ENCODE measurements at places on chromosomes 2 and 18.

- DNase-seq: no peak
These were observed 60.3 kb upstream of the NFE2L2 start for GRCh38 chr2:177324797-177325196.

GRCh38 chr2:37684809-37685208, 13.4 kb upstream of the CDC42EP3 start:
- DNase-seq: no peak

- no peak for DNase-seq
These were observed 101.9 kb downstream of the RGPD3 start for GRCh38 chr2:106366204-106366885.

DNA sequence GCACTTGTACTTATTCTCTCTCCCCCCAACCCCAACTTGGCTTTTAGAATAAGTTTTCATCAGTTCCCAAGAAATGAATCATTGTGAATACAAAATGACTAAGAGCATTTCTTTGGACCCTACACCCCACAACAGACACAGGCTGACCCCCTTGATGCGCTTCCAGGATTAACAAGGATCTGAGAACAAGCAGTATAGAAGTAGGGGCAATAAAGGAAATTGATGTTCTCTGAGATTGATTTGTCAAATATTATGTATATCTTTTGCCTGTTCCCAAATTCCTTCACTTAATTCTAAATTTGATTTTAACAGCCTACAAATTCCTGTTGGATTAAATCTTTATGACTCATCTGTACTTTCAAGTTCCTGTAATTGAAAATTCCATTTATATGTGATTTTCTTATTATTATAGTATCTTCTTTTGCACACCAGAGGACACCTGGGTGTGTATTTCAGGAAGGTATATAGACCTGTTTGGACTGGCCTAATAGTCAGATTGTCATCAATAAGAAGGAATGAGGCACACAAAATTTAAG, 10.2 kb upstream of the PTPN4 start:
- DNase-seq: no peak

GRCh38 chr2:190446193-190446592, 38.0 kb downstream of the MFSD6 start:
- no peak for DNase-seq

DNA sequence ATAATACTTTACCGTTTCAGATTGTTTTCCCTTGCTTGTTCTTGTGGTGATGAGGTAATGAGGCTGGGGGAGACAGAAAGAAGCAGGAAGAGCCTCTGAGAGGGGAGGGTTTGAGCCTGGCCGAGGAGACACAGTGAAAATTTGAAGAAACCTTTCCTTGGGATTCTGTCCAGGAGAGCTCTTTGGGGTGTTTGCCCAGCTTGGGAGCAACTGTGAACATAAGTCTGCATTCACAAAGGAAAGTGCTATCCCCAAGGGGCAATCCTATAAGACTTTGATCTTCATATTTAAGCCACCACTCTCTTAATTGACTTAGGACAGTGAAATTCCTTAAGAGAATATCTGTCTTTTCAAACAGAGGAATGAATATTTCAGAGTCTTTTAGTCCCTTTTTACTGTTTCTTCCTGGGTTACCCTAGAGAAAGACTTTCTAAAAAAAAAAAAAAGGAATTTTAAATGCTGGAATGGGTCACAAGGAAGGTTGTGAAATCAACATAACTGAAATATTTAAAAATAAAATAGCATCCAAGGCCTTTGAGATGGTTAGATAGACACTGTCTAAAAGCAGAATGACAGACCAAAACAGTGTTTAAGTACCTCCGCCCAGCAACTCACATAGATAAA, 52.5 kb upstream of the STAM2 start:
- DNase-seq: no peak

DNA sequence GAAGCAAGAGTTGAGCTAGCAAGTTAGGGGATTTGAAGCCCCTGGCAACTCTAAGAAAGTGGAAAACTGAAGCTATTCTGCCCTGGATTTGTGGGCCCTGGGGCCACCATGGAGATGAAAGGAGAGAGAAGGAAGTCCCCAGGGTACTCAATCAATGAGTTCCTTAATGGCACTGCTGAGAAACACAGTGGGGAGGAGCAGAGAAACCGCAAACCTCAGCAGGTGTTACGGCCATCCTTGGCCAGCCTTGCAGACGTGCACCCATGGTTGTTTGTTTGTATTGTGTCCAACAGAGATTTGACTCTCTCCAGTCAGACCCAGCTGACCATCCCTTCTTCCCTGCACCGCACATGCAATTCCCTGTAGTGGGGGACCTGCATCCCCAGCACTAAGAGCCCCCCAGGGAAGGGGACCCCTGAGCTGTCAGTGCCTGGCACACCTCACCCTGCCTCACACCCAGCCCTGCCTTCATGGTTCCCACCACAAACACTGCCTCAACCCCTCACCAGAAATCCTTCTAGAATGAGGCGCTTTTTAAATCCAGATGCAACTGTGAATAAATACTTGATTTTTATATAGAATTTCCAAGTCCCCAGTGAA, 255.3 kb downstream of the SH3BP4 start:
- DNase-seq: no peak

DNA sequence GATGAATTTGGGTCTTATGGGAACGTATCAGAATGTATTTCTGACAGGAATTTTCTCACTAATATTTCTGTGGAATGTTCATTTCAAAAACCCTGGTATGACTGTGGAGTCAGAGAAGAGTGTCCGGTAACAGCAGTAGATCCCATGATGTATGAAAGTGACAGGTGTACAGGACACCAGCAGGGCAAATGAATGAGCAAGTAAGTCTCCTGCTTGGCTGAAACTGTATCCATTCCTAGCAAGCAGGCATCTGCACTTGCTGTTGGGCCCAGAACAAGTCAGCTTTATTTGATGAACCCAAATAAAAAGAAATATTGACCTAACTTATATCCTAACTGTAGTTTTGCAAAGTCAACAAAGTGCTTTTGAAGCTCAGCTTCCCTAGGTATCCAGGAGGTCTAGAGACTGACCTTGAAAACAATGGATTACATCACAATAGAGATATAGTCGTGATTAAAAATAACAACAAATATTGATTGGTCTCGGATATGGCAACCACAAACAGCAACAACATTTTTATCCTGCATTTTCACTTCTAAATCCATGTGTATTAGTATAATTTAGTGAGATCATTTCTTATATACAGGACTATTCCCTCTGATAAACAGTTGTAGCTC, 37.6 kb downstream of the NXPH2 start:
- no peak for DNase-seq

- DNase-seq: no peak
These were observed 41.6 kb downstream of the TMEM17 start for GRCh38 chr2:62464221-62465007.

DNA sequence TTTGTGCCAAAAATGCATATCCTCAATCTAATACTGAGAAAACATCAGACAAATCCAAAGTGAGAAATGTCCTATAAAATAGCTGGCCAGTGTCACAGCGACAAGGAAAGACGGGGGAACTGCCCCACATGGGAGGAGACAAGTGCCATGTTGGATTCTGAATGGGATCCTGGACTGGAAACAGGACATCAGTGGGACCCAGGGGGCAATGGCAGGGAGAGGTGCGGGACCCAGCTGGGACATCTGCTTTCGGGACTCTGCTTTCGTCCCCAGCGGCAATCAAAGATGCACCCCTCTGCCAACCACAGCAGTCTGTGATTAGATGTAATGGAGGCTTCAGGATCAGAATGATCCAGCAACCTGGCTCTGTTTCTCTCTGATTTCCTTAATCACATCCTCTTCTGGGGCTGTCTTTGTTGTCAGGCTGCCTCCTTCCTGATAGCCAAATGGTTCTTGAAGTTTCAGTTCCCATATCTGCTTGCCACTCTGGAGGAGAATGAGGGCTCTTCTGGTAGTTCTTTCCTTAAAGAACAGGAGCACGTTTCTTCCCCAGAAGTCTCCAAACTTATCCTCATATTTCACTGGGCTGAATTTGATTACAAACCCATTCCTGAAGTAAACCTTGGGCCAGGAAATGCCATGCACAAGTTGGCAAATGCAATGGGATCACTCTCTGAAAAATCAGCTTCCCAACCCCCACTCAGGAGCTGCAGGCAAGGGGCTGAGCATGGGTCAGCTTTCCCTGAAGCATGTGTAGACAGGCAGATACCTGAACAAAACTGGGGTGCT, 13.6 kb upstream of the PROC start:
- no peak for DNase-seq

DNA sequence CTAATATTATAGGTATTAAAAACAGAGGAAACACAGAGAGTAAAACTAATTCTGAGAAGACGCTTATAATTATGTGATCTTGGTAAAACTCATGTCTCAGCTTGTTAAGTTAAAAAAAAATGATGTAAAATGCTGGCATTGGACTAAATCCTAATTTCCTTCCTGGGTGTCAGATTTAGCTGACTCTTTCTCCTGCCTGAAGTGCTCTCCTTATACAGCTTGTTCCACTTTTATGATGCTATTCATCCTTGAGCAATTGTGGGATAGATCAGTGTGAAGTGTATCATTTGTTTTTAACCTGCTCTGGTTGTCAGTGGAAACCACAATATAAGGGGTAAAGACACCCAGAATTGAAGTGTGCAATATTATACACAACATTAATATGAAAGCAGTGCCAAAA, 84.9 kb downstream of the EFEMP1 start:
- no peak for DNase-seq

- DNase-seq: no peak
These were observed 45.5 kb downstream of the OSR1 start for GRCh38 chr2:19312949-19313348.

GRCh38 chr2:44716131-44716530, 225.4 kb upstream of the SIX3 start:
- DNase-seq: no peak

DNA sequence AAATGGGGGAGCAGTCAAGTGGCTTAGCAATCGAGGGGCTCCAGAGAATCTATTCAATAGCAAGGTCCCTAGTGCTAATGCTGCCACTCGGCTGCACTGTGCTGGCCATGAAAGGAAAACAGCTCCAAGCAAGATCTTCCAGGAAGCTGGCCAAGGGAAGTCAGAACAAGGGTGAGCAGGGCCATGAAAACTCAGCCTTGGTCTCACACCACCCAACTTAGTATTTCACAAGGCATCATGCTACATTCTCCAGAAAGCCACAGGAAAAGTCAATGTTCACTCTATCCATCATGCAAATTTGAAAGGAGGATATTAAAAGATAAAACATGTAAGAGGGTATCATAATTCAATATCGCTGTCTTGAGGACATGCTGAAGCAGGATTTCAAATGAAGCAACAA, 35.7 kb downstream of the NRP2 start:
- DNase-seq: no peak

- no peak for DNase-seq
These were observed 19.8 kb downstream of the DTNA start for GRCh38 chr18:34729740-34730355.

DNA sequence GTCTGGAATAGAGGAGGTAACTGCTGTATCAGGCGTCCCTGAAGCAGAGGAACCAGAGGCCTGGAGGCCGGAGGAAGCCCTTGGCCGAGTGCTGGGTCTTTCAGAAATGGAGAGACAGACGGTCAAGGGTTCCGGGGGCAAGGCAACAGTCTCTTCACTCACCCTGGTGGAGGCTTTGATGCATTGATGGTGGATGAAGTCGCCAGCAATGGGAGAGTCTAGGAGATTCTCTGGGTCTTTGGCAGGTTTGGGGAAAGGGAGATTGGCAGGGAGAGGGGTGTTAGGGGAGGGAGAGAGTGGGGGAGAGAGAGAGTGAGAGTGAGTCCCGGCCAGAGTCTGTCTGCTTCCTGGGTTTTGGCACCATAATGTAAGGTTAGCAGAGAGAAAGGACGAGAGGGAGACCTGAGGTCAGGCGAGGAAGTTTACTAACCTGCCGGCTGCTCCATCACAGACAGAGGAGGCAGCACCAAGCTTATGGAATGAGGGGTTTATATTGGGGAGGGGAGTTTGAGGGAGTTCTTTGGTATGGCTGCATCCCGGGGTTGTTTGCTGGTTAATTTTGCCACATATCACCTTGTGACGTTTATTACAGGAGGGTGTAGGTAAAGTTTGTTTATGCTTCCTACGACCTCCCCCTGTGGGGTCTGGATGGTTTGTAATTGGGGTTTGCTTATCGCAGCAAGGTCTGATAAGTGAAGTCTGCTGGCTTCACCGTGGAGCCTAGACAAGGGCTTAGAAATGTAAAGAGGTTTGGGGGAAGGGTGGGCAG, 19.6 kb downstream of the COMMD1 start:
- no peak for DNase-seq

DNA sequence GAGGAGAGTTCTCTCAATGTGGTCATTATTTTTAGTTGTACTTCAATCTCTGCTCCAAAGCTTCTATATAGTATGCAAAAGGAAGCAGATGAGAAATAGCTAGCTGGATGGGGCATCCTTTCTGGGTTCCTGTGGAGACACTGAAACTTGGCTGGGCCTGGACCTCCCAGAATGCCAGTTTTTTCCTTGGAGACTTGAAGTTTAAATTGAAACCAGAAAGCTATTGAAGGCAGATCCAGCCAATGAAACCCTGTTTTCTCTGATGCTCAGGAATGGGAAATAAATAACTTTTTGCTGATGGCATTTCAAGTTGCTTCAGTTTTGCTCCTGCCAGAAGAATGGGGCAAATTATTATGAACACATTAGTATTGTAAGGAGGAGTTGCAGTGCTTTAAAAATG, 2.9 kb downstream of the SETBP1 start:
- DNase-seq: no peak

DNA sequence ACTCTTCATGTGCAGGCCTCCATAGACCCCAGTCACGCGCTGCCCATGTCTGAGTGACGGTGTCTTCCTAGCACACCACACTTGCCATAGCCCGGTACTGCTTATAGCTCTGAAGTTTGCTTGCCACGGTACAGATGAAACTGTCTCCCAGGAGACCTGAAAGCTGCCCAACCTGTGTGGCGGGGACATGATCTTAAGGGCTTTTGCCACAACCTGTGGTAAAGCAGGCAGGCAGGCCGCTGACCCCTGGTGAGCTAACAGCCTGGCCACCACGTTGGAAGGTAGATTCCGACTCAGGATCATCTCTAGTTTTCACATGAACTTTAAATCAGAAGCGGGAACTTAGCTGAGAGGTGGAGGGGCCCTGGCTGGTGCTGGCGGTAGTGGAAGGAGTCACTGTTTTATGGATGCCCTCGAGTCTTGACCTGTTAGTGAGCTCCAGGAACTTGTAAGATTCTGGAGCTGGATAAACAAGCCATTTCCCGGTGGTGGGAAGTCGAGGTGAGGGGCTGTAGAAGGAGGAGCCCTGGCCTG, 153.3 kb downstream of the ZNF236 start:
- no peak for DNase-seq

DNA sequence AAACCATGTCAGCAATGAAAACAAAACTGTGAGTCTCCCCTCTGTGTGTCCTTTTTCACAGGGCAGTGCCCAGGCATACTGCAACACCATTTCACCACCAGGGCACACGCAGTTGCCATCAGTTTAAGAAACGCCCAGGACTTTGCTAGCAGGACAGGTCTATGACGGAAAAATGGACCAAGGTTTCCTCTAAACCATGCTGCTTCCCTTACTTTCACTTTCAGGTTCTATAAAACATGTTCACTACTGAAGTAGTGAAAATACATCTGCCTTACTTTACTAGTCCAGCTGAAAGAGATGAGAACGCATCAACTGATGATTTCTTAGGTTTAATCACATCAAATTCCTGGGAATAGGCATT, 110.5 kb downstream of the TCF4 start:
- DNase-seq: no peak
